Cardiac muscle cell (in vitro differentiated cells and primary cell): ENCODE measurements at places on chromosomes 4 and X.
A peak's percentile ranks its signal among the peaks of the same experiment; 100 is the strongest.

GRCh38 chr4:7322166-7322991, 112.4 kb downstream of the PSAPL1 start:
- DNase-seq, result peak; percentile 85

- DNase-seq, result peak; percentile 73
These were observed 339 bp downstream of the TBC1D9 start for GRCh38 chr4:140755774-140756318.

- peak; percentile 67 for DNase-seq
These were observed 177.7 kb upstream of the PPARGC1A start for GRCh38 chr4:24067367-24068193.

DNA sequence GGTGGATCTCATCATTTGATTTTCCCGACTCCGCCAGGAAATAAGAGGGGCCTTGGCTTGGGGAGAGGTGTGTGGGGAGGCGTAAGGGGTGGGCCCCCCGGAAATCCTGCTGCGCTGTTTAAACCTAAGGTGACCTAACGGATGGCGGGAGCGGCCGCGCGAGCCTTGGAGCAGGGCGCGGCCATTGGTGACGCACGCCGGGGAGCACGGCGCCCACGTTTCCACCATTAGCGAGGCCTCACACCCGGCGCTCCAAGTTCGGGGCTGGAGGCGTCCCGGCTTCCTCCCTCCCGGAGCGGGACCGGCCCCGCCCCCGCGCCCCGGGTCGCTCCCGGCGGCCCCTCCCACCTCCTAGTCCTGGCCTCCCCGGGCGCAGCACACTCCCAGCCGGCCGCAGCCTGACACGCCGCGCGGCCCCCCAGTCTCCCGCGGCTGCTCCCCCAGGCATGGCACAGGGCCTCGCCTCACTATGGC, at the start of gene SMS:
SMS (plus strand) TSS at position 354 of the 474 bp plus-strand sequence; CDS start at position 470, 116 bp downstream.
- peak; percentile 82 for DNase-seq

GRCh38 chr4:123106747-123107146, 184.3 kb upstream of the NUDT6 start:
- no peak for DNase-seq

DNA sequence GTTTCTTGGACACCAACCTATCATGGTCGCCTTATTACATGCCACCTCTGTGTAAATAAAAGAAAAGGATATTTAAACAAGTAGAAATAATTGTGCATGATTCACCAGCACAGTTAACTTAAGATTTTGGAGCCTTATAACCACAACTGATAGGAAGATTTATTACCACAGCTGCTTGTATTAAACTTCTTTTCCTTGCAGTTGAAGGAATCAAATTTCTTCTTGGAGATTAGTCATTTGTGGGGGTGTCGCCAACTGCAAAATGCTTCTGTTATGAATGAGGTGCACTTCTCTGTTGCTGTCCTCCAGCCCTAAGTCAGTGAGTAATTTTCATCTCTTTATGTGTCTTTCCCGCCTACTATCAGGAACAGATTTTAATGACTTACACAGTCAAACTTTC, 73.3 kb downstream of the OR13H1 start:
- DNase-seq, result no peak

- DNase-seq, result peak; percentile 28
These were observed 19.3 kb downstream of the GUCY1B1 start for GRCh38 chr4:155777971-155778735.

DNA sequence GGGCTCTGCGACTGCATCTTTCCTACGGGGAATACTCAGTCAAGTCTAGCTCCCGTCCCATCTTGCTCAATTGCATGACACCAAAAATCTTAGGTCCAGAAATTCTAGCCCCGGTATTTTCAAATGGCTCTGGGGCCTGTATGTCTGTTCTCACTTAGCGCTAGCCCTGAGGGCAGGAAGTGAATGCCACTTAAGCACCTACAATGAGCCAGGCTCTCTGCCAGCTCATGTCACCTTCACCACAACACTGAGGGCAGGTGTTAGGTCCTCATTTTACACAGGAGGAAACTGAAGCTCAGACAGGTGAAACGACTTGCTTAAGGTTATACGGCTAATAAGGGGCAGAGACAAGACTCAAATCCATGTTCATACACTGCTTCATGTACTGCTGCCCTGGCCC, 282.8 kb downstream of the PPP1R2C start:
- DNase-seq, result no peak

DNA sequence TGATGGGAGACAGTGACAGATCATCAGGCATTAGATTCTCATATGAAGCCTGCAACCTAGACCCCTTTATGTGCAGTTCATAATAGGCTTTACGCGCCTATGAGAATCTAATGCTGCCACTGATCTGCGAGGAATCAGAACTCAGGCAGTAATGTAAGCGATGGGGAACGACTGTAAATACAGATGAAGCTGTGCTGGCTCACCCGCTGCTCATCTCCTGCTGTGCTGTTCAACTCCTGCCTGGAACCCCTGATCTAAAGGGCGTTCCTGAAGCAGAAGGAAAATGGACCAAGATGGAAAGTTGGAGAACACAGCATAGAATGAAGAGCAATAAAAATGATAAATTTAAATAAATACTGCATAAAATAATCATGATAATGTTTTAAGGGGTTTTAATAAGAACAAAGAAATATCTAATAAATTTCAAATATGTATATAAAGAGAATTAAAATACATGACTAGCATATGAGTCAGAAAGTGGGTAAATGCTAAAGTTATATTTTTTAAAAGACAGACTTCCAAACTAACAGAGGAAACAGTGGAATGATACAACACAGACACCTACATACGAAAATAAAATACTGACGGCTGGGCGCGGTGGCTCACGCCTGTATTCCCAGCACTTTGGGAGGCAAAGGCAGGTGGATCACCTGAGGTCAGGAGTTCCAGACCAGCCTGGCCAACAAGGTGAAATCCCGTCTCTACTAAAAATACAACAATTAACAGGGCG, 59.2 kb downstream of the RBM47 start:
- no peak for DNase-seq

DNA sequence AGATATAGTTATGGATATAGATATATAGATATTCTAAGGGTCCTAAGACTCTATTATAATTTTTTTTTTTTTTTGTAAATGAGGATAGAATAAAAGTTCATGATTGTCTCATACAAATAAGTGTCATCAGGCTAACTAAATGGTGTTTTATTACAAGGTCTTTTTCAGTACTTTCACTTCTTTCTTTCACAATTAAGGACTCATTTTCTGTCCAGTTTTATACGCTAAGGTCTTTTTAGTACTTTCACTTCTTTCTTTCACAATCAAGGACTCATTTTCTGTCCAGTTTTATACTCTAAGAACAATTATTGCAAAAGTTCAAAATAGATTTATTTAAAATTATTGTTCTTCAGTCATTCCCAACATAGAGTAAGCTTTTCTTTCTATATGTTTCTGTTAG, 32.7 kb downstream of the RUFY3 start:
- no peak for DNase-seq

DNA sequence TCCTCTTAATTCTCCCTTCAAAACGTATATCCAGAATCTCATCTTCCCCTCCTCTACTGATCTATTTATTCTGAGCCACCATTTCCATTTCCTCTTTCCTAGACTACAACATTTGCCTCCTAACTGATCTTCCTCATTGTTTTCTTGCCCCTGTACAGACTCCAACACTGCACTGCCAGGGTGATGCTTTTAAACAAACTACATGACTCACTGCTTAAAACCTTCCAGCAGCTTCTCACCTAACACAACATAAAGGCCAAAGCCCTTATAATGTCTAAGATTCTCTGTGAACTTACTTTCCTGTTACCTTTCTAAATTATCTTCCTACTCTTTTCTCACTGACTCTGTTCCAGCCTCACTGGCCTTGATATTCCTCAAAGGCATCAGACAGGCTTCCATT, 161.0 kb upstream of the HS3ST1 start:
- no peak for DNase-seq

DNA sequence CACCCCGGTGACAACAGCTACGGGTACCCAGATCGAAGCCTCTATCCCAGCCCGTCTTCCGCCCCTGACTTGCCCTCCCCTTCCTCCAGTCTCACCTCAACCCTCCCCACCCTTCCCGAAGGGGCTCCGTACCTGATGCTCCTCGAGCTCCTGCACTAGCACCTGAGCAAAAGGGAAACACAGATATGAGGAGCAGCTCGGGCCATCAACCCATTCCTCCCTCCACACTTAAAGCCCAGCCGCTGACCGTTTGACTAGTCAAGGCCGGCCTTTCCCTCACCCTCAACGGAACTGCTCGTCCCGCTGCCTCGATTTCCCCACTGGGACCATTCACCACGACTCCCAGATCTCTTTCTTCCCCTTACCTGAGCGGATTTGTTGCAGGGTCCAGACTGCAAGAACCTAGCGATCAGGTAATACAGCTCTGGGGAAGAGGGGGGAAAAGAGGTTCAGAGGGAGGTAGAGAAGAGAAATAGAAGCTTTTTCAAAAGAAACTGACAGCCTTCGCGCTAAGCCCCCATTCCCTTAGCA, 731 bp downstream of the BRWD3 start:
- peak; percentile 12 for DNase-seq

- no peak for DNase-seq
These were observed 1626.0 kb upstream of the TENM3 start for GRCh38 chr4:180617196-180617595.

GRCh38 chrX:120857240-120857639, 18.4 kb downstream of the CT47B1 start:
- peak; percentile 3 for DNase-seq

DNA sequence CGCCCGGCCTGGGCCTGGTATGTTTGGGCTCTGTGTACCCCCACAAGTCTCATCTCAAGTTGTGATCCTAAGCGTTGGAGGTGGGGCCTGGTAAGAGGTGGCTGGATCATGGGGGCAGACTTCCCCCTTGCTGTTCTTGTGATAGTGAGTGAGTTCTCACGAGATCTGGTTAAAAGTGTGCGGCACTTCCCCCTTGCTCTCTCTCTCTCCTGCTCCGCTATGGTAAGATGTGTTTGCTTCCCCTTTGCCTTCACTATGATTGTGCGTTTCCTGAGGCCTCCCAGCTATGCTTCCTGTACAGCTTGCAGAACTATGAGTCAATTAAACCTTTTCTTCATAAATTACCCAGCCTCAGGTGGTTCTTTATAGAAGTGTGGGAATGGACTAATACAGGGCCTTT, 53.0 kb downstream of the CHST7 start:
- DNase-seq, result no peak

GRCh38 chr4:2060611-2061185, 1.6 kb downstream of the NAT8L start:
- peak; percentile 14 for DNase-seq

GRCh38 chr4:94545296-94545695, 93.6 kb downstream of the PDLIM5 start:
- peak; percentile 76 for DNase-seq

DNA sequence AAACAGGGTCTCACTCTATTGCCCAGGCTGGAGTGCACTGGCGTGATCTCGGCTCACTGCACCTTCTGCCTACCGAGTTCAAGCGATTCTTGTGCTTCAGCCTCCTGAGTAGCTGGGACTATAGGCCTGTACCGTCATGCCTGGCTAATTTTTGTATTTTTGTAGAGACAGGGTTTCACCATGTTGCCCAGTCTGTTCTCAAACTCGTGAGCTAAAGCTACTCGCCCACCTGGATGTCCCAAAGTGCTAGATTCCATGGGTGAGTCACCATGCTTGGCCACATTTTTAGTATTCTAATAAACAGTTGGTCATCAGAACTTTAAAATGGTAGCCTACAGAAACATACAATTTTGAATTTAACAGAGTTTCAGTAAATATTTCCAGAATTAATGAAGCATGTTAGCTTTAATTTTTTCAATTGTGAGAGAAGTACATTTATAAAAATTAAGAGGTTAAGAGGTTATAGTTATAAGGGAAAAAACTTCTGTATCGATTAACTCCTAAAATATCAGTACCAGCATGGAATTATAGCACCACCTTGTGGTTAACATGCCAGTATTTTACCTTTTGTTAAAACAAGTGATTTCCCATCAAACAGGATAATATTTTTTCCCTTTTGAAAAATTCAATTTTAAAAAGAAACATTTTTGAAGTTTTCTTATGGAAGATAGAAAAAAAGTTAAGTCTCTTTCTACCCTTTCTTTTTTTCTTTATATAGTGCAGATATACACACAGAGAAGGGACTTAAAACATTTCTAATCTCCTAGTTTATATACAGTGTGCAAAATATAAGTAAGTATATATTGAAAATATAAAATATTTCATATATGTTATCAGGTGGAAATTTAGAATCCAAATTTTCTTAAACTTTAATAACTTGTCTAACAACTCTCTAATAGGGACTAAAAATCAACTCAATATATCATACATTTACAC, 35.4 kb downstream of the CEP44 start:
- DNase-seq, result peak; percentile 45

- DNase-seq, result peak; percentile 59
These were observed 6.3 kb downstream of the MAGED1 start for GRCh38 chrX:51899741-51900140.

- no peak for DNase-seq
These were observed 333.1 kb downstream of the IL1RAPL1 start for GRCh38 chrX:28920153-28920943.

DNA sequence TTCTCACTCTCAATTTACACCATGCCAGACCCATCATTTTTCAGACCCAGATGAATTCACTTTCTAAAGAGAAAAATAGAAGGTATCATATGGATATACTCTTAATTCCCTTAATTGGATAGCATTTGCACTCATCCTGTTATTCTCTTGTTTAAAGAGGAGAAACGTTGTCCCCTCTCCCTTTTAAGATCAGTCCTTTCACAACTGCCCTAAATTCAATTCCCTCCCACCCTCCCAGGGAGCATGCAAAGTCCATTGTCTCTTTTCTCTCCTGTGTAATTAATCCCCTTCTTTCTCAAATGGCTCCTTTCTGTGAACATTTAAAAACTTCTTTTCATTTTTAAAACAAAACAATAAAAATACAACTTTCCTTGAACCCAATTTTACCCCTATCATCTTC, 124.7 kb upstream of the TLL1 start:
- no peak for DNase-seq

DNA sequence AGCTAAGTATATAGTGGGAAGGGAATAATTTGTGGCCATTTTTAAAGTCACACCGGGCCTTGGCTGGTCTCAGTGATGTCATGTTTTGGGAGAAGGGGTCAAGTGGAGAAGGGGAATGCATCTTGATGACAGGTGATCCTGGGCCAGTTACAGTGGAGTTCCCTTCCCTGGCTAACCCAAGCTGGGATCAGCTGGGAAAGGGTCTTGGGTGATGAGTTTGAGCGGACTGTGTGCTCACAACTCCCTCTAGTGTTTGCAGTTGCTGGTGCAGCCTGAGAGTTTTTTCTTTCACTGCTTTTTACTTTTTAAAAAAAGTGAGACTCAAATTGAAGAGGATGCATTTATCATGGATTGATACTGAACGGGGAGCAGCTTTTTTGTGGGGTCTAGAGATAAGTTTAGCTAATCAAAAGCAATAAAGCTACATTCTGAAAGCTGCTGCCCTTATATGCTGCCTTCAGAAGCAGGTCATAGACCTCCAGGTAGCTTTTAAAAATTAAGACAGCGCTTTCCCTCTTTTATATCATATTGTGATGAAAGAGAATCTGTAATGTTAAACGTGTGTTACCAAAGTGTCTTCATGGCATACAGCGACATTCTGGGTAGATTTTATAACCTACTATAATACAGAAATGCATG, 164.7 kb downstream of the DCLK2 start:
- DNase-seq, result peak; percentile 62
